Neural progenitor cell (in vitro differentiated cells): ENCODE measurements at places on chromosomes 4 and X. TPM values are rescaled to one million over a fixed set of nuclear protein-coding genes. Genes with fewer than 3 reads are reported as not detected.

The SLC16A2 gene
- total RNA-seq = 12.6 and 20.6 TPM in 2 replicates

The RASL11B gene
- 6.8 and 10.1 TPM in 2 replicates for total RNA-seq

The NDST4 gene
- 1.2 and 1.5 TPM in 2 replicates for total RNA-seq

The PCDH18 gene
- total RNA-seq = 162 and 220 TPM in 2 replicates

The TACR3 gene
- total RNA-seq = 0.06 and 0.28 TPM in 2 replicates

The HHIP gene
- total RNA-seq = not detected in 2 replicates

The AWAT2 gene
- total RNA-seq = not detected in 2 replicates

The ATP1B4 gene
- not detected in 2 replicates for total RNA-seq

The MAGEC3 gene
- not detected in 2 replicates for total RNA-seq

The SSX1 gene
- total RNA-seq = not detected in 2 replicates

The ASMT gene
- 0.28 TPM in 1 of 2 replicates, not detected in the other for total RNA-seq

- no peaks in the 10 kb centered on the region for H3K27me3 ChIP-seq
- no peak overlapping the region for H3K4me3 ChIP-seq
- DNase-seq = no peak
- no peaks in the 10 kb centered on the region for H3K36me3 ChIP-seq
- H3K4me1 ChIP-seq = no peaks in the 10 kb centered on the region
Measured at GRCh38 chr4:121555315-121556107, 141.3 kb downstream of the ANXA5 start.

GRCh38 chr4:148522995-148523394 is 80.8 kb upstream of the NR3C2 start:
- DNase-seq = no peak
- H3K4me3 ChIP-seq = no peak overlapping the region
- no peak overlapping the region for H3K27ac ChIP-seq
- H3K27me3 ChIP-seq = no peaks in the 10 kb centered on the region

DNA sequence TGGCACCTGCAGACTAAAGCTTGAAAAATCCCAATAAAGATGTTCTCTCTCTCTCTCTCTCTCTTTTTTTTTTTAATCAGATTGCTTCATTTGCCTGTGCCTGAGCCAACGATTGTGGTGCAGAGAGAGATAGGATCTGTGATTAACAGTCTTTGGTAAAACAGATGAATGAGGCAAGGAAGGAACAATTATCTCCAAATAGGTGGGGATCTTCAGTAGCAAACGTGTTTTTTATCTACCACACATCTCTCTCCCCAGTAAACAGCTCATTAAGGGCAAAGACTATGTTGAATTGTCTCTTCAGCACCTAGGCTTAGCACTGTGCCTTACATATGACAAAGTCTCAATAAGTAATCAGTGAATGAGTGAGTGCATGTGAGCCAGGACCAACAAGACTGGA is 96.3 kb downstream of the SMIM20 start:
- no peak overlapping the region for H3K4me3 ChIP-seq

DNA sequence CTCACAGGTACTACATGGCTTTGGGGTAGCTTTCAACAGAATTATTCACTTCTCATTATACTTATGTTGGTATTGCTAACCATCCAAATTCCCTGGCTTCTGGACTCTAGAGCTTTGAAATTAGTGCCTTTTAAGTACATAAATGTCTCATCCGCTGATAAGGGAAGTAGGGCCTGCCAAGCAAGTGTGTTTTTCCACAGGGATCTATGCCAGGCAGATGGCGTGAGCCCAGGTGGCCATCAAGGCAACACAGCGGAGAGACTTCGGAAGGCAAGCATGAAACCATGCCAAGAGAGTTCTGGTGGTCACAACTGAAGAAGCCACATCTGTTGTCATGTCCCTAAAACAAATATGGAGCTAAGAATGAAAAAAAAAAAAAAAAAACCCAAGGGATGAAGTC is 503.1 kb upstream of the LCORL start:
- no peak for DNase-seq
- H3K4me1 ChIP-seq = no peaks in the 10 kb centered on the region
- no peaks in the 10 kb centered on the region for H3K36me3 ChIP-seq
- H3K4me3 ChIP-seq = no peak overlapping the region
- H3K27ac ChIP-seq = no peak overlapping the region

GRCh38 chrX:18701621-18702361 is 5.7 kb upstream of the PPEF1 start:
- H3K27ac ChIP-seq = no peak overlapping the region
- no peaks in the 10 kb centered on the region for H3K36me3 ChIP-seq
- no peaks in the 10 kb centered on the region for H3K4me1 ChIP-seq
- H3K4me3 ChIP-seq = no peak overlapping the region

- no peak for DNase-seq
- H3K4me1 ChIP-seq = no peaks in the 10 kb centered on the region
- no peaks in the 10 kb centered on the region for H3K27me3 ChIP-seq
Measured at GRCh38 chr4:36043901-36044300, 200.4 kb downstream of the ARAP2 start.

DNA sequence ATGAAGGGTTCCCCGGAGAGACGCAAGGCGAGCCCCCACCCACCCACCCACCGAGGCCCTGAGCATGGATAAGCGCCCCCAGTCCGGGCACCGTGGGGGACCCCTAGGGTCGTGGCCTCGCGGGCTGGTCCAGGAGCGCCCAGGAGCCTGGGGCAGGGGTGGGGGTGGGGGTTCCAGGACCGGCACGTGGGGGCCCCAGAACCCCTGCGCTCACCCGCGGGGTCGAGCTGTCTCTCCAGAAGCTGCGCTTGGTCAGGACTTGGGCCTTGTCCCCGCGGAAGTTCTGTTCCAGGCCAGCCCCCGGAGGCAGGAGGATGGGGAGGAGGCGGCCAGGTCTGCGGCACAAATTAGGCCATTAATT is 11.2 kb upstream of the SHOX start:
- H3K27me3 ChIP-seq = peaks cover 100% of the 10 kb centered on the region
- no peak for DNase-seq
- no peaks in the 10 kb centered on the region for H3K36me3 ChIP-seq
- H3K27ac ChIP-seq = no peak overlapping the region
- peaks cover 20% of the 10 kb centered on the region for H3K4me1 ChIP-seq

DNA sequence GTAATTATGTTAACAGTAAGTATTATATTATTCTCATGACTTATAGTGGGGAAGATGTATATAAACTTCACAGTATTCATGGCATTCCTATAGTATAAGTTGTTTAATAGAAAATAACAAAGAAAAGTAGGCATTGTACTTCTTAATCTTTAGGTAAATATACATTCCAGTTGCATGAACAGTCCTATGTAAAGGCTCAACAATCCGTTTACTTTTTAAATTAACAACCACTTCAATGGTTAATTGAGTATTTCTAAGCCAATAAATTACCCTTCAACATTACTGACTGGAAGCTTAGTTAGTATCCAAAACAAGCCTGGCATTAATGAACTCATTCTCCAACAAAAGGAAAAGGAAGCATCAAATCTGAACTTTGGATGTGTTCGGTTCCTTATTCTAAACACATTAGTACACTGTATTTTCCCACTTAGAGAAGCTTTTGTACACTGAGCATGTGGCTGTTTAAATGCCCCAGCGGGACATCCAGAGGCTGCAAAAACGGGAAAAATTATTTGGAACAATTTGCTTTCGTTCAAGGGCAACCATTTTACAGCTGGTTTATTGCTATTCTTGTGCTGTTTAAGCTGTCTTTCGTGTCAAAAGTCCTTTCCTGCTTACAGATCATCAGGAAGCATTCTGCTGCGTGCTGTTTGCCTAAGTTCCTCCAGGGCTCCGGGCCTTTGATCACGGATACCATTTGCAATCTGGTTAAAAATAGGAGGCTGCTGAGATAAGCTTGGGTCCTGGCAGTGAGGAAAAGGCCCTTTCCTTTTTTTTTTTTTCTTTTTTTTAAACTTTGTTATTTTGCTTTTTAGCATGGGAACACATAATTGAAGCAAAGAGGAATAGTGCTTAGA is 460.3 kb downstream of the SPRY1 start:
- H3K27ac ChIP-seq = no peak overlapping the region
- no peak overlapping the region for H3K4me3 ChIP-seq
- no peaks in the 10 kb centered on the region for H3K27me3 ChIP-seq
- peaks cover 33% of the 10 kb centered on the region for H3K4me1 ChIP-seq

DNA sequence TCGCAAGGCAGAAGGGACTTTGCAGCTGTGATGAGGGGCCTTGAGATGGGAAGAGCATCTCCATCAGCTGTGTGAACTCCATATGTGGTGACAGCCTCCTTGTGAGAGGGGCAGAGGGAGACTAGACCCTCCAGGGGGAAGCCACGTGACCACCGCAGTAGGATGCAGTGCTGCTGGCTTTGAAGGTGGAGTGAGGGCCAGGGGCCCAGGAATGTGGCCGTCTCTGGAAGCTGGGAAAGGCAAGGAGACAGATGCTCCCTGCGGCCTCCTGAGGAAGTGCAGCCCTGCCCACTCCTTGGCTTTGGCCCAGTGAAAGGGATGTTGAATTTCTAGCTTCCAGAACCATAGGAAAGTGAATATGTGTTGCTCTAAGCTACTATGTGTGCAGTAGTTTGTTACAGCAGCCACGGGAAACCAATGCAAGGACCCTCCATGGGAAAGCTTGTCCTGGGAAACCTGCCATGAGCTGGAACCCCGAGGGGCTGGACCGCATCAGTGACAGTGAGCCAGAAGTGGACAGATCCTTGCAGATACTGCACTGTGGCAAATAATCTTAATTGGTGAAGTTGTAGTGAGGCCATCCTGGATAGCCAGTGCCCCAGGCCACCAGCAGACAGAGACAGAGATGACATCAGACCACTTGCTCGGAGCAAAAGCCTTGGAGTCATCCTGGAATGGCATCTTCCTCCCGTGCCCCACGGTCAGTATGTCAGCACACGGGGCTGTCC is 35.4 kb upstream of the SORCS2 start:
- peak; percentile 73 for DNase-seq
- H3K4me1 ChIP-seq = peaks cover 14% of the 10 kb centered on the region
- no peak overlapping the region for H3K4me3 ChIP-seq
- no peaks in the 10 kb centered on the region for H3K36me3 ChIP-seq

DNA sequence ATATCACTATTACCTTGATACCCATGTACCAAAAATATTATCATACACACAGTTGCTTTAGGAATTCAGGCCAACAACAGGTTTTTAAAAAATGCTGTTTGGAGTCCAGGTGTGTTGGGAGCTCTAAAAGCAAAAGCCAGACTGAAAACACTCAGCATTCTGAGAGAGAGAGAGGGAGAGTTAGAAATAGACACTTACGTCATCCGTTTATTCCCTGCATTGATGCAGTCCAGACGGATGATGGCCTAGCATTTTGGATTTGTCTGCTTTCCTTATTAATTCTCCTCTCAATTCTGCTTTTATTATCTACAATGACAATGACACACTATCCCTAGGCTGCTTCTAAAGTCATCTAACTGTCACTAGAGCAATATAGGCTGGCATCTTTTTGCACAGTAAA is 358.3 kb upstream of the BOD1L1 start:
- no peaks in the 10 kb centered on the region for H3K36me3 ChIP-seq
- H3K4me3 ChIP-seq = no peak overlapping the region
- H3K27ac ChIP-seq = no peak overlapping the region
- no peaks in the 10 kb centered on the region for H3K27me3 ChIP-seq
